ENCODE measurements at places on chromosomes 1 and 21.

GRCh38 chr1:94753171-94753972 lies 66.8 kb upstream of the SLC44A3 start:
- no peak for DNase-seq

DNA sequence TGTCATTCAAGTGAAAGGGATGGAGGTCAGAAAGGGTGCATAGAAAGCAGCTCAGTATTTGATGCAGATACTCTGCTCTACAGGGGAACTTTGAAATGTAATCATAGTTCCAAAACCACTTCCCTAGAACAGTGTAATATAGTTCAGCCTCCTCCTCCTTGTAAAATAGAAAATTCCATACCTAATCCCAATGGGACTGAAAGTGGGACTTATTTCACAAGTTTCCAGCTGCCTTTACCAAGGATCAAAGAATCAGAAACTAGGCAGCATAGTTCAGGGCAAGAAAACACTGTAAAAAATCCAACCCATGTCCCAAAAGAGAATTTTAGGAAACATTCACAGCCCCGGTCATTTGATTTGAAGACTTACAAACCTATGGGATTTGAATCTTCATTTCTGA lies 8.1 kb upstream of the TMCO2 start:
- DNase-seq = no peak

DNA sequence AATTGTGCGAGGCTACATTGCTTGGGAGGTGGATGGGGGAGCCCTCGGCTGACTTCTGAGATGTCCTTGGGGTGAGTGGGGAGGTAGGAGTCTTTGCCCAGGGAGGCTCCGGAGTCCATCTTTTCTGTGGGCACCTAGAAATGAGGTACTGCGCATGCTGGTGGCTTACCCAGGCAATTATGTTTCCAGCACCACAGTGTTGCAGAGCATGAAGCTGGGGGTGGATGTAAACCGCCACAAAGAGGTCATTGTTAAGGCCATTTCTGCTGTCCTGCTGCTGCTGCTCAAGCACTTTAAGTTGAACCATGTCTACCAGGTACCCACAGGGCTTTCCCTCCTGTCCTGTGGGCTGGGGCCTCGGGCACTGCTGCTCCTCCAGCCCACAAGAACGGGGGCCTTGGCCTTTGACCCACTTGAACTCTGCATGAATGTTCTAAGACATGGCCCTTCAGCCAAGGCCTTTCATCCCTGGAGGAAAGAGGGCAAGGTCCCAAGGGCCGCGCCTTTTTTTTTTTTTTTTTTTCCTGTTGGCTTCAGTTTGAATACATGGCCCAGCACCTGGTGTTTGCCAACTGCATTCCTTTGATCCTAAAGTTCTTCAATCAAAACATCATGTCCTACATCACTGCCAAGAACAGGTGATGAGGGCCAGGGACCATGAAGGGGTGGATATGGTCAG lies 14.6 kb downstream of the STRIP1 start:
- DNase-seq = no peak

- no peak for DNase-seq
Observed at GRCh38 chr1:110159168-110159567, 8.9 kb downstream of the SLC6A17 start.

DNA sequence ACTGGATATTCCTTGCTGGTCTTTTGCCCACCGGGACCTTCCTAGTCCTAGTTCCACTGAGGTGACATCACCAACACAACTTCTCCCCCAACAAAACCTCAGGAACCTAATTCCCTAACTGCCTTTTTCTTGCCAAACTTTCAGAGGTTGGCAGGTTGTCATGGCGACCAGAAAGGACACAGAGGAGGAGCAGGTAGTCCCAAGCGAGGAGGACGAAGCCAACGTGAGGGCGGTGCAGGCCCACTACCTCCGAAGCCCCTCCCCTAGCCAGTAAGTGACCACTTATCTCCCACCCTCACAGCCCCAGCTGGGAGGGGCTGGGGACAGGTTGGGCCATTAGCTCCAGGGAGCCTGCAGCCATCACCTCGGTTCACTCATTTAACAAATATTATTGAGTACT lies 815 bp downstream of the STYXL2 start:
- DNase-seq = no peak

GRCh38 chr1:18829671-18830070 lies 29.8 kb downstream of the TAS1R2 start:
- DNase-seq = no peak

- DNase-seq = no peak
Observed at GRCh38 chr1:174990382-174990999, 9.3 kb upstream of the CACYBP start.

DNA sequence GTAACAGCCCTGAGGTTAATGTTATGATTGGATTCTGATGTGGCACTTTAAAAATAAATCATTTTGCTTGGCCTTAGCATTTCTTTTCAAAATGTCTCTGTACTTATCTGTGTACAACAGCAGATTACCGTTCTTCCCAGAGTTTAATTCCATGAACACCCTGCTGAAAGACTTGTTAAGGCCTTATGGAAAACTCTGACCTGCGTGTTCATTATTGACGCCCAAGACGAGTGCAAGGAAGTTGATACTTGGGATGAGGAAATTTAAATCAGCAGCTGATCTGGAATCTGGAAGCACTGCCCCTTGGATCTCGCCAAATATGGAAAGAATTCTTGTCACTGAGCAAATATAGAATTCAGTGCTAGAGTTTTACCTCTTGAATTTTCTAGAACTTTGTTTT lies 6.7 kb downstream of the ERG start:
- DNase-seq = no peak

GRCh38 chr1:166017395-166017794 lies 149.4 kb downstream of the FAM78B start:
- no peak for DNase-seq

GRCh38 chr21:38927776-38928175 lies 122.0 kb downstream of the ETS2 start:
- no peak for DNase-seq

- no peak for DNase-seq
Observed at GRCh38 chr1:89546082-89546889, 21.7 kb downstream of the LRRC8B start.

All from lung (tissue), 17 donors.